ENCODE measurements at places on chromosomes 1 and 21.
A peak's percentile ranks its signal among the peaks of the same experiment; 100 is the strongest.

DNA sequence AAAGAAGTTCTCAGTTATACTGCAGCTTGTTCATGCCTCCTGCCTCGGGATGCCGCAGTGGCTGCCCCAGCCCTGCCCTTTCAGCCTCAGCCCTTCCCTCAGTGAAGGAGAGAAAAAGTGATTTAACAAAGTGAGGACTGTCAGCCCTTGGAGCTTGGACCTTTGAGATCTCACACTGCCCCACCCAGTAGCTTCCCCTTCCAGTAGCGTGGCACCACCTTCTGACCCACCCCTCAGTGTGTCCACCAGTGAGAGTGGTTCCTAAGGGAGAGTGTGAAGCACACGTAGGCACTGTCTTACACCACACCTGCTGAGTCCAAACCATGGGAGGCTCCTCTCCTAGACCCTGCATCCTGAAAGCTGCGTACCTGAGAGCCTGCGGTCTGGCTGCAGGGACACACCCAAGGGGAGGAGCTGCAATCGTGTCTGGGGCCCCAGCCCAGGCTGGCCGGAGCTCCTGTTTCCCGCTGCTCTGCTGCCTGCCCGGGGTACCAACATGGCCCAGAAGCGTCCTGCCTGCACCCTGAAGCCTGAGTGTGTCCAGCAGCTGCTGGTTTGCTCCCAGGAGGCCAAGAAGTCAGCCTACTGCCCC lies at the start of gene CDA:
TSS of gene CDA (plus strand) at position 464 of the 592 bp plus-strand sequence. CDS start at position 497, 33 bp downstream.
- DNase-seq = no peak

GRCh38 chr1:62304515-62304914 lies 14.7 kb downstream of the KANK4 start:
- no peak for DNase-seq

DNA sequence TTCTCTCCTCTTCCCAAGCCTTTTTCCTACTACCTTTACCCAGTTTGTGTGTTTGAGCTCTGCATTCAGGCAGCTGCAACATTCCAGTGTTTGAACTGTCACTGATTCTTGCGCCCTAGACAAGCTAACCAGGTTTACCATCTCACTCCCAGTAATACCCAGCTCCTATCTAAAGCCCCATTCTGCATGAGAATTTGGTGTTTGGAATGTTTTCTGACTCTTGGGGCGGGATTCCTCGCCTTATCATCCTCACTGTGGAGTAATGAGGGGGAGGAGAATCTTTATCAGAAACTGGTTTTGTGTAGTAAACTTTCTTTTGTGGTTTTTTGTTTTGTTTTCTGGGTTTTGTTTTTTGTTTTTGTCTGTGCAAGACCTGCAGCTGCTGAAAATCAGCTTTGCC lies 36.5 kb downstream of the NCF2 start:
- no peak for DNase-seq

- no peak for DNase-seq
Measured at GRCh38 chr21:25243808-25244207, 363.5 kb downstream of the MRPL39 start.

- DNase-seq = peak; percentile 91
Measured at GRCh38 chr1:58783090-58783992, 506 bp downstream of the JUN start.

All from mesenteric fat pad (tissue), 1 donor.